ENCODE measurements at places on chromosomes 12 and 14.

DNA sequence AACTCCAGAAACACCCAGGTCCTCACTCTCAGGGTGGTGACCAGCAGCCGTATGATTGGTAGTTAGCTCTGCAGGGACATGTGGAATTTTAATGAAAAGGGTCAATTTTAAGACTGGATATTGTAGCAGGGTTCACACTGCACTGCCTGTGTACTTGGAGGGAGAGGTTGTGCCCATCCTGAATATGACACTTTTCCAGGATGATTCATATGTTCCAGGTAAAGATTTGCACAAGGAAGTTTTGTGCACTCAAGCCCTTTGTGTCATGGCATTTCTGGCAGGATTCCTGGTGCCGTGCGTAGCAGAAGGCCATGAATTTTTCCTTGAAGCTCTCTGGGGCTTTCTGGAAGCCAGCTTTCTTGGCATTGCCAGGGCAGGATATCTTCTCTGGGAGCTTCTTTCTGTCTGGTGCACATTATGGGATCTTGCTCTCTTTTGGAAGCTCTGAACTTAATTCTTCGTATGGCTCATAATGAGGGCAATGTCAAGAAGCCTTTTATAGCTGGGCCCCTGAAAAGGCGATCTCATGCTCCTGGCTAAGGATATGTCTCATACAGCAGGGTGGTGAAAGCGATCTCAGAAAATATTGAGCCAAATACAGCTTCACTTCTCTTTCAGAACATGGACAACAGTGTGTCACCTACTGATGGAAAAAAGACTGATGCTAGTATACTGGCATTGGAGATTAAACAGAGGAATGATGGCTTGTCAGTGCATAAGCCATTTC lies 1133.9 kb downstream of the AACS start:
- no peak for DNase-seq

DNA sequence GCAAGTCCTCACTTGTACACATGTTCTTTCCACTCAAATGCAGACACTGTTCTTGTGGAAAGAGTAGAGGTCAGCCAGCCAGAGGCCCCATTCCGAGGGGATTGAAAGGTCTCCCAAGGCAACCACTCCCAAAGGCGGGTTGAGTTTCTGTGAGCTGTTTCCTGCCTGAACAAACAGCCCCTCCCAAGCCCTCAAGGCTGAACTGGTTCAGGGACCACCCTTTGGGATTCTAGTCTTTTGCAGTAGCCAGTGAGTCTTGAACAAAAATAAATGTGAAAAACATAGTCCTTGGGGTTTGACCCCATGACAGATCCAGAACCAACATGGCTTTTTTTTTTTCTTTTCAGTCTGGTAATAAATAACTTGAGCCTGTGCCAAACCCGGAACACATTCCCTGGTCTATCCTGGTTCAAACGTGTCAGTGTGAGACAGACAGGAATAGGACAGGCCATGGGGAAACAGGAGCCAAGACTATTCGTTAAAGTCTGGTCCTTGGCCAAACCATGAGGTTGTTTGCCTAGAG lies 17.6 kb upstream of the STK38L start:
- no peak for DNase-seq

GRCh38 chr12:108338915-108339657 lies at the start of gene CMKLR1:
TSS of gene CMKLR1 (minus strand) at chr12:108339311. CDS start at chr12:108293591, 45,720 bp downstream.
- DNase-seq, result no peak

DNA sequence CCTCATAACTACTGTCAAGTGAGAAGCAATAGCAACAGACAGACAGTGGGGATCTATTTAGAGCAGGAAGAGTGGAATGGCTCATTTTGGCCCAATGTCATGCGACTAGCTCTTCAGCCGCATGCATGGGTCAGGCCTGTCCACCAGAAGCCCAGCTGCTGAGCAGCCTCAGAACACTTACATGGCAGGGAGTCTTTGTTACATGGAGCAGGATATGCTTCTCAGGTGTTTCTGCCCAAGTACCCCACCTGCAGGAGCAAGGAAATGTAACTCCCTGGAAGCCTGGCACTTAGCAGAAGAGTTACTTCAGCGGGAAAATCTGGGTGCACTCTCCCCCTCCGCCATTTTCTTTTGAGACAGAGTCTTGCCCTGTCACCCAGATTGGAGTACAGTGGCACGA lies 73.5 kb upstream of the ARHGAP5 start:
- no peak for DNase-seq

- DNase-seq, result no peak
Observed at GRCh38 chr14:106508216-106508615, 981.8 kb downstream of the TMEM121 start.

DNA sequence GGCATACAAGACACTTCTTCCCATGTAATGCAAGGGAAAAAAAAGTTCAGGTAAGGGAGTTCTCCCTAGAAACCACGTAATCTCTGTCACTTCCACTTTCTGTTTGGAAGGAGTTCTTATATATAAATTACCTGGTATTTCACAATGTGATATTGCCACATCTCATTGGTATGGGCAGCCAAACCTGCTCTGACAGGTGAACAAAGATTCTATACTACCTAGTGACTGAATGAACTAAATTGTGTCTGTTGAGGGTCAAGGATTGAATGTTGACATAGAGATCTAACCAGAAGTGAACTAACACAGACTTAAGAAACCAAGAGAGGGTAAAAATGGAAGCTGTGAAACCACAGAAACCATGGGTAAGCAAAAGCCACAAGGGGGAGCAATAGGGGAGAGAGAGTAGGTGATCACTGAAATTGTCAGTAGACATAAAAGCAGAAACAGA lies 161.3 kb downstream of the RPL10L start:
- DNase-seq, result peak; percentile 11

DNA sequence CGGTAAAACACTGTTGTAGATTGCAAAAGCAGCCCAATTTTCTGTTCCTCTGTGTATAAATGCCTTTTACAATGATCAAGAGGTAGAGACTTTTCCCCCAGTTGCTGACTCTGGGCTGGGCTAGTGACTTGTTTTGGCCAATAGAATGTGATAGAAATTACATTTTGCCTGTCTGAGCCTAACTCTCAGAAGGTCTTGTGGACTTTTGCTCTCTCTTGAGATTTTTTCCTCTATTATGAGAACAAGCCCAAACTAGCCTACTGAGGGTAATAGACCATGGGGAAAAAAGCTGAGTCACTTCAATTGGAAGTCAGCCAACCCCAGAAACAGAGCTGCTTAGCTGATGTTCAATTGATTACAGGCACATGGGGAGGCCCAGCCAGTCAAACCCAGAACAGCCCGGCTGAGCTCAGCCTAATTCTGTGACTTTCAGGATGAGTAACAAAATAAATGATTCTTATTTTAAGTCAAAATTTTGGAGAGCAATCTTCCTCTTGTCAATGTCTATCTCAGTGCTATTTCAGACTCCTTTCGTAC lies 61.4 kb downstream of the MYF5 start:
- peak; percentile 11 for DNase-seq

- peak; percentile 88 for DNase-seq
Observed at GRCh38 chr12:6195665-6196535, 4.3 kb upstream of the CD9 start.

- DNase-seq, result no peak
Observed at GRCh38 chr14:67385618-67386017, 25.5 kb downstream of the EIF2S1 start.

DNA sequence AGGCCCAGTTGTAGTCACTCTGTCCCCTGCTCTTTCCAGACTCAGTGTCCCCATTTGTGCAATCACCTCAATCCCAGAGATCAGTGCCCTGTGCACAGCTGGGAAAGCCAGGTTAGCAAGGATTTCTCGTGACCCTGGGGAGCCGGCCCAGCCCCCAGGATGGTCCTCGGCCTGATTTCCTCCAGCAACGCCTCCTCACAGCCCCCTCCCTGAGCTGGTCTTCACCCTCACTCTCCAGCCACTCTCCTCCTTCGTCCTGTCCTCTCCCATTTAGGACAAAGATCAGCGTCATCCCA lies 194.8 kb upstream of the C14orf180 start:
- DNase-seq, result no peak

DNA sequence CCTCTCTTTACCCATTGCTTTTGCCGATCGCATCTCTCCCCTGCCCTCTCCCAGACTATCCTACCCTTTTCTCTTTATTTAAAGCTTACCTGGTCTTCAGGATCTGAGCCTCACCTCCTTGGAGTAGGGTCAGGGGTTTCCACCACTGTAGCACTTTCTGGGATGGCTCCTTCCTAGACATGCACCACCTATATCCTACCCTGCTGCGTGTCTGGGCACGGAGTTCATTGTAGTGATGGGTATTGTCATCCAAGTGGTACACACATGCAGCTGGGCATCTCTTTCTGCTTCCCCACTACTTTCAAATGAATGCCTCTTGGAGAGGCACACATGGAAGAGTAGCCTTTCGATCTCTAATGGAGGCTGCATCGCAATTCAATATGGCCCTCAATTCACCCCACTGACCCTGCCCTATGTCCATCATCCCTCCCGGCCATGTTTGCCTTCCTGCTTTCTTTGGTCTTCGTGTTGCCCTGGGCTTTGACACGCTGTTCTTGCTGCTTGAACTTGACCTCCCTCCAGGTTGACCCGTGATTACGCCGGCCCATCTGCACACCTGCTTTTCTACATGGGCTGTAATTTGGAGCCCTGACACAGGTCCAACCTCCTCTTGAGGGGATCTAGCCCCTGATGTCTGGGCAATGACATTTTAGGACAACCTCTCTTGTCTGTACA lies 10.9 kb downstream of the SERPINA11 start:
- no peak for DNase-seq

DNA sequence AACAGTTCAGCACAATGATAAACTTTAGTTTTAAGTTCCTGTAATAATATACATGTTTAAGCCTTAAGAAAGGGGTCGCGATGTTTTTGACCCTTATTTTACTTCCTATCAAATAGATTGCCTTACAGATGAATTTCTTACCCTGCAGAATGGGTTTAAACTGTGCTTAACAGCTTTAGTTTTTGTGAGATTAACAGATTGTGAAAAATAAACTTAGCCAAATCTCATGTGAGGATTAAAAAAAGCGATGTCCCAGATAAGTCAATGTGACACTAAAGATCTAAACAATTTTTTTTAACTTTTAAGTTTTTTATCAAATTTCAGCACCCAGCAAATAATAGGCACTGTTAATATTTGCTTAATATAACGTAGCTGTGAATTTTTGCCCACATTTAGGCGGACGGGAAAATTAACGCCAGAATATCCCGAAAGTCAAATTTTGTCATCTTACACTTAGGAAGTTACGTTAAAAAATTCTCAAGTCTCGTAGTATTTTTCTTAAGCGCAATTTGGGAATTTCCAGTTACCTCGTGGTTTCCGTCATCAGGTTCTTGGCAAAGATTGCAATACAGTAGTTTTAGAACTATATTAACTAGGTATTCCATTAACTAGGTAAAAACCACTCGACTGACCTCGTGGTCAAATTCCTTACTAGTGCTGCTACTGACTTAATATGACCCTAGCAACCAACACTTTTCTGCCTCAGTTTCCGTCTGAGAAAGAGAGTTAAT lies 1.2 kb downstream of the HNRNPC start:
- DNase-seq, result no peak

DNA sequence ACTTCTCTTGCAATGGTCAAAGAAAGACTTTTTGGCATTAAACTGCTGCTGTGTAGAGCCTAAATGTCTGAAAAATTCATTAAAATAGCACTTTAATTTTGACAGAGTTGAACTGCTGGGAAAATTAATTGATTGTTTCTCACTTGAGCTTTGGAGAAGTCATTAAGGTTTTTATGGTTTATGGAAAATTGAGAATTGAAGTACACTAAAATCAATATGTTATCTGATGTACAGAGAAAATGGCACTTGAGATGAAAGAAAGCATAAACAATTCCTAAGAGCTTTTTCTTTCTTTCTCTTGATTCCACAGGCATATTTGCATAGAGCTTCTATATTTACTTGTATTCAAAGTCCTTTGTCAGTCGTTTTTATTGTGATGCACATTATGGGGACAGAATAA lies 188.5 kb upstream of the CAND1 start:
- no peak for DNase-seq

DNA sequence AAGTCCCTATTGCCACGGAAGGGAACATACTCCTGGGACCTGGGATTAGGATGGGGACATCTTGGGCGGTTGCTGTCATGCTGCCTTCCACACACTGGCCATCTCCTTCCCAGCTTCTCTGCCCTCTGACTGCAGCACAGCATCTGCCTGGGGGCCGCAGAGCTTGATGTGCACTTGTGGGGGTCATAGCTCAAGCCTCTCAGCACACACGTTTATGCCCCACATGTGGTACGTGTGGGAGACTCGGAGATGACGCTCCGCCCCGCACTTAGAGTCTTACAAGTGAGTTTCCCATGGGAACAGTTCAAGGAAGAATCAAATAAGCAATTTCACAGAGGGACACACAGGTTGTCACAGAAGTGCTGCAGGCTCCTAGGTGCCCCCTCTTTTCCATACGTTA lies 8.6 kb downstream of the ACADS start:
- no peak for DNase-seq
